Fibroblast of skin of left quadriceps (primary cell): ENCODE measurements at places on chromosomes 12 and 14.
A peak's percentile ranks its signal among the peaks of the same experiment; 100 is the strongest.

- DNase-seq = no peak
Observed at GRCh38 chr12:115259968-115260747, 576.2 kb upstream of the TBX3 start.

- no peak for DNase-seq
Observed at GRCh38 chr12:82754856-82755255, 68.2 kb downstream of the TMTC2 start.

DNA sequence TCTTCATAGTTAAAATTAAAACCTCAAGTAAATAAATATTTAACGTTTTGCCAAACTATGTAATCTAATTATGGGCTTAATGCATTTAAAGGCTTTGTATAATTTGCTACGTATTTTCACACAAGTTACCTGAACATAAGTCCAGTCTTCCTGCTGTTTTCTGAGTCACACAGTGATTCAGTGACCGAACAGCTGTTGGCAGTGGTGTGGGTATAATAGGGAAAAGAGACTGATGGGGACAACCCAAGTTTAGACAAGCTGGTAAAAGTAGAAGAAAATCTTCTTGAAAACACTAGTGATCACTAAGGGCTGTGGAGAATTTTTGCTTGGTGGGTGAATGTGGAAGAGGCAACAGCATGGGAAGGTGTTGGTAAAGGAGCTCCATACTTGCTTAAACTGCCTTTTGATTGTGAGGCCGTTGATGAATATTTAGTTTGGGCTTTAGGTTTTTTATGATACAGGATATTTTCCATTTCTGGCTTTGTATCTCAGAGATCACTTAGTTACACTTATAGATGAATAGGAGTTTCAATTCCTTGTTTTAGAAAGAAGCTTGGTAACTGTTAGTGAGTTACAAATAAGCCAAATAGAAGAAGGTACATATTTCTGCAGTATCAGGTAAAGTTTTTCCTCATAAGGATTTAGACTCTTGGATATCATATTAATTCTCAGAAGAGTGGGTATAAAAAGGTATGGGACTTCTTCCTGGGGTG lies 23.9 kb downstream of the LRRK2 start:
- no peak for DNase-seq

- peak; percentile 42 for DNase-seq
Observed at GRCh38 chr12:90301561-90302133, 593.0 kb upstream of the ATP2B1 start.

- DNase-seq = peak; percentile 71
Observed at GRCh38 chr12:77685901-77686300, 144.8 kb upstream of the NAV3 start.

DNA sequence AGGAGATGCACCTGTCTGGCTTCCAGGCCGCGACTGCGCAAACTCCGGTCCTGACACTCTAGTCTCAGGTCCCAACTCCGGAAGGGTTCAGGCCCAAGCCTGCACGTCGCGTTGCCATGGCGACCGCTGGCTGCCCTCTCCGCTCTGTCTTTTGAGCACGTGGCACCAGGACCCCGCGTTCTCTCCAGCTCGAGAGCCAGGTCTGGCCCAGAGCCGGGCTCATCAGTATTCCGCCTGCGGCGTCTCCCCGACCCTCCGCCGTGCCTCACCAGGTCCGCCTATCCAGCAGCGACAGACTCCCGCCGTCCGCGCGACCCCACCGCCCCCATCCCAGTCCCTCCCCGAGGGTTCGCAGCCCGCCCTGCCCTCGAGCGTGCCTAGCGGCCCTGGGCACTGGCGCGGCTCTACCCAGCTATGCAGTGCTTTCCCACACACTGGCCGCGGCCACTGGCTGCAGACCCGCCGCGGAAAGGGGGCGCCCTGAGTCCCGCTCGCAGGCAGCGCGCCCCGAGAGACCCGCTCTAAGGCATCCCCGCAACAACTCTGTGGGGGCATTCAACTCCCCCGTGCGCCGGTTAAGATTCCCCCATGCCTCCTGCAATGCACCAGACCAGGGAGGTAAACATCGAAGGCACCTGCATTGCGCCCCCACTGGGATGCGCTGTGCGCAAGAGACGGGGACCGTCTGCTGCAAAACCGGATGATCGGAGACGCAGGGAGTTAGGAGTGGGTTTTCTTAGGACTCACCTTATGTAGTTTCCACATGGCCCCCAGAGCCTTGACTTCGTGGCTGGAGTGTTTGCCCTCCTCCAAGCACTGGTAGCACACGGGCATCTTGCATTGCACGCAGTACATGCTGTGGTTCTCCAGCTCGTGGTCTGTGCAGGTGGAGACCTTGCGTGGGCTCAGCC lies 1.3 kb downstream of the TRIM9 start:
- no peak for DNase-seq

DNA sequence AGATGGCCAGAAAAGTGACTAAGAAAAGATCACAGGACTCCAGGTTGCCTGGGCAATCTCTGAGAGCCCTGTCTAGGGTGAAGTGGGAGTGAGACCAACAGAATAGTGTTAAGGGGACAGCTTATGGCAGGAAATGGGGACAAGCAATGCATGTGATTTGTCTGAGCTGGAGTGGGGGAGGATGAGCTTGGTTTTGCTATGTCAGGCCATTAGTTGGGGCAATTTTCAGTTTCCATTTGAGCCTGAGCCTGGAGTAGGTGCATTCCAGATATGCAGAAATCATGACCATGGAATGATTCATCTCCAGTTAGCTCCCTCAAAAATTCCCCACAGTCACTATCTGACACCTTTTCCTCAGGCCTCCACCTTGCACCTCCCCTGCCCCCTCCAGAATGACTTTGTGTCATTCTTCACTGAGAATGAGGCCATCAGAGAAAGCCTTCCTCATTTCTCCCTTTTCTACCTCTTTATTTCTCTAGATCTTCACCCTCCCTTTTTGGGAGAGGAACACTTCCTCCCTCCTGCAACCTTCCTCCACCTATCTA lies 150.9 kb upstream of the PLEKHG7 start:
- no peak for DNase-seq

- DNase-seq = peak; percentile 17
Observed at GRCh38 chr12:58888131-58888783, 32.0 kb downstream of the LRIG3 start.

GRCh38 chr12:115079760-115080159 lies 395.8 kb upstream of the TBX3 start:
- DNase-seq = no peak

DNA sequence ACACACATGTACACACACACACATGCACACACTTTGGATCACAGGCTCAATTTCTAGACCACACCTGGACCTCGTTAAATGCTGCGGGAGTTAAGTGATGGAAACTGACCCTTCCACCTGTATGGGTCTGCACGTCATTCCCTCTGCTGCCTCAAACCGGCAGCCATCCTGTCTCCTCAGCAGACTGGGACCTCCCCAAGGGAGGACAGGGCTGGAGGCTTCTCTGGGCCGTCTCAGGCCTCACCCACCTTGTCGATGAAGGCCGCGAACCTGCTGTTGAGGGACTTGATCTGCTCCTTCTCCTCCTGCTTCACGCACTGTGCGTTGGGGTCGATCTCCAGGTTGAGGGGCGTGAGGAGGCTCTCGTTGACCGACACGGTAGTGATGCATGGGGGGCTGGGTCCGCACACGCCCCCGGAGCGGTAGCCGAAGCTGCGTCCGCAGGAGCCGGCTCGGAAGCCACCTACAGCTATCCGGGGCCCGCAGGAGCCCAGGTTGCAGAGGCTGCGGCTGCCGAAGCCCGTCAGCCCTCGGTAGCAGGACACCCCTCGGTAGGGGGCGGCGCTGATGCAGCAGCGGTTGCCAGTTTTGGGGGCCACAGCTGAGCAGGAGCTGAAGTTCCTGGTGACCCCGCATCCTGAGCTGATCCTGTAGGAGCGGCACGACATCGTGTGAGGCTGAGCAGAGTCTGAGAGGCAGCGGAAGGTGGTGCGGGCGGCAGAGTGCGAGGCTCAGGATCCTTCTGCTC lies at the start of gene KRT85:
TSS of gene KRT85 (minus strand) at position 744 of the 748 bp plus-strand sequence. CDS start at position 668, 76 bp downstream.
- no peak for DNase-seq

GRCh38 chr14:29311983-29312382 lies 545.4 kb downstream of the FOXG1 start:
- DNase-seq = no peak

DNA sequence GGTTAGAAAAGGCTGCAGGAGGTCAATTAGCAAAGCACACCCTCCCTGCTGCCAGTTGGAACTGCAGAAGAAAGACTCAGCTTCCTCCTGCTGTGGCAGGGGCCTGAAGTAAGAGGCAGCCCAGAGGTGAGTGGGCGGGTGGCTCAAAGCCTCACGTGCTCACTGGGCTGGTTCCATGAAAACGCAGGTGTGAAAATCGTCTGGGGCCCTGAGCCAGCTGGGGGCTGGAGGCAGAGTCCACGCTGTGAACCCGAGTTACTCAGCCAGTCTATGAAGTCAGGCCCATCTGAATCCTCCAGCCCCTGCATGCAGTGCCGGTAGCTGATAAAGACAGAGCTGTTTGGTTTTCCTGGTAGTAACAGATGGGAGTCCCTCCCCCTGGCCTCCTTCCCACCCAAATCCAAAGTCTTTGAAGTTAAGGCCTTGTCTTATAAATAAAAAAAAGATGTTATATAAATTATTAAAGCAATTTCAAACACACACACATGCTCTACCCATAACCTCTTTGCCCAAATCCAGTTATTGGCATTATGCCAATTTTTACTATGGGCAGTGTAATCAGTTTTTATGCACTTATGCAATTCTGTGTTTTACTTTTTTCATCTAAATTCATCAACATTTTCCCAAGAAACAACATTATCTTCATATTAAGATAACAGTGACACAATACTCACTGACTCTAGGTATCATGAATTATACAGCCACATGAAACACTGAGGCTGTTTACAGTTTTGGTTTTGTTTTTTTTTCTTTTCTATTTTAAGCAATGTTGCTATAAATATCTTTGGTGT lies 57.9 kb upstream of the PNMA1 start:
- DNase-seq = no peak

DNA sequence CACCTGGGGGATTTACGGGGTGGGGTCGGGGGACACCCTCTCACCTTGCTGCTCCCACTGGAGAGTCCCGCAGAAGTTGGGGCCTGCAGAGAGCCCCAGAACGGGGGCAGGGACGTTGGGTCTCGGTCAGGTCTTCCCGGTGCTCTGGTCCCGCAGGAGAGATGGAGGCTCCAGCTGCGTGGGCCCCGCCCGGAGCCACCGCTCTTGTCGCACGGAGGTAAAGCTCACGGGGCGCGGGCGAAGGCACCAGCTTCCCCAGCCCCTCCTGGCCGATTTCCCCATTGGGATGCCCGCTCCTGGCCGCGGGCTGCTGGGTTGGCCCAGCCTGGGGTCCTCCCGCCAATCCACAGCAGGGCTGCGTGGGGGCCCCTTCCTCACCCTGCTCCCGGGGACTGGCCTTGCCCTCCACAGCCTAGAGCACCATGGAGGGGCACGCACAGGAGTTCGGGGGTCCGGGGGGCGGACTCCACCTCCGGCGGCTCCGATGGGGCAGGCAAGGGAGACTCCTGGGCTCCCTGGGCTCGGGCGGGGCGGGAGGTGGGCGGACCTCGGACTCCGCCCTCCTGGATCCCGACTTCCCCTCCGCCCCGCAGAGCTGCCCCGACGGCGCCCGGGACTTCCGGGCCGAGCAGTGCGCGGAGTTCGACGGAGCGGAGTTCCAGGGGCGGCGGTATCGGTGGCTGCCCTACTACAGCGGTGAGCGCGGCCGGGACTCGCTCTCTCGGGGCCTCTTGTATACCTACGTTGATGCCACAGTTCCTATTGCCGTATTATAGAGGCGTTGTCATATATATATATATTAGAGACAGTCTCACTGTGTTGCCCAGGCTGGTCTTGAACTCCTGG lies 8.4 kb downstream of the PAPLN start:
- DNase-seq = no peak

GRCh38 chr14:20429801-20430669 lies 5.9 kb downstream of the KLHL33 start:
- no peak for DNase-seq

- DNase-seq = no peak
Observed at GRCh38 chr14:99475660-99476059, 5.0 kb downstream of the SETD3 start.

- no peak for DNase-seq
Observed at GRCh38 chr14:91140672-91141071, 26.8 kb downstream of the DGLUCY start.

- DNase-seq = no peak
Observed at GRCh38 chr14:79915406-79915805, 295.9 kb downstream of the DIO2 start.

GRCh38 chr14:95408731-95409476 lies 89.2 kb upstream of the CLMN start:
- no peak for DNase-seq

- no peak for DNase-seq
Observed at GRCh38 chr14:65366802-65367565, 45.5 kb upstream of the FUT8 start.

GRCh38 chr14:45699471-45699870 lies 446.5 kb upstream of the MIS18BP1 start:
- DNase-seq = no peak

DNA sequence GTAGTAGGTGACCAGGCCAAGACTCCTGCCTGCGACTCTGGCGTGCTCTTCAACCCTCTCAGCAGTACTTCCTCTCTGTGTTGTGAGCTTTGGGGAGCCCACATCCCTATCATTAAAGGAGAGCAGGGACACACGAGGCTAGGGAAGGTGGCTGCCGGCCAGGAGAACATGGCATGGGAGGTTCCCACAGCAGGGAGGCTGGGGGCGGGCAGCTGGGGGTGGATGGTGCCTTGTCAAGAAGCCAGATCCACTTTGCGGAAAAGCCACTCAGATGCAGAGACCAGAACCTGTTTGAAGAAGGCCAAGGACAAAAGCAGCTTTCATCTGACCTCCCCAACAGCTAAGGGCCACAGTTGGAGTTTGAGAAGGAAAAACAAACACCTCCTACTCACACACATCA lies 198.6 kb downstream of the BCL11B start:
- no peak for DNase-seq

GRCh38 chr12:48779869-48780268 lies 9.0 kb downstream of the ADCY6 start:
- DNase-seq = peak; percentile 77

DNA sequence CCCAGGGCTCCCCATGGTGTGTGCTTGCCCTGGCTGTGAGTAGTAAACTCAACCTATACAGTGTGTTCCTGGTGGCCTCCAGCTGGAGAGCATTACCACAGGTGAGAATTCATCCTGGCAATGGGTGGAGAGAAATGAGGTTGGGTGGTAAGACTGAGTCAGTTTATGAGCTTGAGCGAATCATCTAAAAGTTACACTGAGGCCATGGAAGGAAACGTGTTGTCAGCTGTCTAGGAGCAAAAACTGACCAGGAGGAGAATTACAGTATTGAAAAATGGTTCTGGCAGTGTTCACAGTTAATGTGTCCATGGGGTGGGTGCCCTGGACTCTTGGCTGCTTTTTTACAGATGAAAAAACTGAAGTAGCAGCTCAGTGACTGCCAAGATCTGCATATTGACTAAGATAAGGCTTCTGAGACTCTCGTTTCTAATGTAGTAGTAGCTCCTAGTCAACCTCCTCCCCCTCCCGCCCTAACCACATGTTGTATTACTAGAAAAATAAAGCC lies 202.0 kb upstream of the AMIGO2 start:
- DNase-seq = no peak

GRCh38 chr14:96135285-96135684 lies 69.4 kb upstream of the BDKRB2 start:
- no peak for DNase-seq
